ENCODE measurements at places on chromosomes 16 and 17. TPM values are rescaled to one million over a fixed set of nuclear protein-coding genes. Genes with fewer than 3 reads are reported as not detected.

IRX6 gene
- total RNA-seq: not detected

GRCh38 chr17:60743799-60744198 is 66.1 kb downstream of the BCAS3 start:
- no peak for DNase-seq

NAA38 gene
- total RNA-seq: 23.6 TPM

PERCC1 gene
- not detected for total RNA-seq

- no peak for DNase-seq
Measured at GRCh38 chr16:81583893-81584631, 139.5 kb downstream of the CMIP start.

GRCh38 chr17:17141860-17142552 is 64.1 kb downstream of the PLD6 start:
- DNase-seq: peak; percentile 60

MT4 gene
- not detected for total RNA-seq

GRCh38 chr17:35161281-35161761 is 13.7 kb downstream of the UNC45B start:
- DNase-seq: peak; percentile 53

All from CD4-positive, CD25-positive, alpha-beta regulatory T cell (primary cell).